GM12892 (cell line): ENCODE measurements at places on chromosomes 5 and 9.

GRCh38 chr9:124471761-124472160 is 21.5 kb downstream of the ADGRD2 start:
- no peak for DNase-seq

DNA sequence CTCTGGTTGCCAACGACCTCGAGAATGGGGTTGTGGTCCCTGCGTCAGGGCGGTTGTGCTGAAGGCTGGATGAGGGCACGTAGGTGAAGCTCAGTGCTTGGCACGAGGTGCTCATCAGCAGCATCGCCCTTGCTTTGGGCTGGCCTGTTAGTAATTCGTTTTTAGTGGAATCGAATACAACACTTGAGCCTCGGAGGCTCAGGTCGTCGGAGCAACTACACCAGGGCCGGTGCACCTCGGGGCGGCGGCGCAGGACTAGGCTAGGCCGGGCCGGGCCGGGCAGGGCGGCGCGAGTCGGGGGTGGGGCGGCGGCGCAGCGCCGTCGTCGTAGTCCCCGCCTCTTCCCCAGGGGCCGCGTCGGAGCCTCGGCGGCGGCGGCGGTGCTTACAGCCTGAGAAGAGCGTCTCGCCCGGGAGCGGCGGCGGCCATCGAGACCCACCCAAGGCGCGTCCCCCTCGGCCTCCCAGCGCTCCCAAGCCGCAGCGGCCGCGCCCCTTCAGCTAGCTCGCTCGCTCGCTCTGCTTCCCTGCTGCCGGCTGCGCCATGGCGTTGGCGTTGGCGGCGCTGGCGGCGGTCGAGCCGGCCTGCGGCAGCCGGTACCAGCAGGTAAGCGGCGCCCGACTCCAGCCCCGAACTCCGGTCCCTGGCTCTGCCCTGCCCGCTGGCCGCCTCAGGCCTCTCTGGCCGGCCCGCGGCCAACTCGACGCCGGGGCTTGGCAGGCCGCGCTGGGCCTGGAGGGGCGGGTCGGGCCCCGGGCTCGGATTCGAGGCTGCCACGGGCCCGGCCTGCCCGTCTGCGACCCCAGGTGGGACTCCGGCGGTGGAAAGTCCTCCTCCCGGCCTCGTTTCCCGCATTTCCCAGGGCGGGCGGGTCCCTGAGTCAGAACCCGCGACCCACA is at the start of gene NDFIP1:
TSS of gene NDFIP1 (plus strand) at position 348 of the 899 bp plus-strand sequence. CDS start at position 544, 196 bp downstream.
- DNase-seq: peak; percentile 54

- DNase-seq: no peak
Measured at GRCh38 chr5:92242170-92242569, 859.1 kb upstream of the ARRDC3 start.

GRCh38 chr5:77844623-77845323 is 68.6 kb upstream of the TBCA start:
- peak; percentile 29 for DNase-seq

GRCh38 chr9:112408275-112408674 is 28.4 kb downstream of the HSDL2 start:
- DNase-seq: no peak

- DNase-seq: no peak
Measured at GRCh38 chr5:11385251-11385900, 518.9 kb downstream of the CTNND2 start.

- no peak for DNase-seq
Measured at GRCh38 chr5:114612406-114612805, 250.5 kb downstream of the KCNN2 start.

DNA sequence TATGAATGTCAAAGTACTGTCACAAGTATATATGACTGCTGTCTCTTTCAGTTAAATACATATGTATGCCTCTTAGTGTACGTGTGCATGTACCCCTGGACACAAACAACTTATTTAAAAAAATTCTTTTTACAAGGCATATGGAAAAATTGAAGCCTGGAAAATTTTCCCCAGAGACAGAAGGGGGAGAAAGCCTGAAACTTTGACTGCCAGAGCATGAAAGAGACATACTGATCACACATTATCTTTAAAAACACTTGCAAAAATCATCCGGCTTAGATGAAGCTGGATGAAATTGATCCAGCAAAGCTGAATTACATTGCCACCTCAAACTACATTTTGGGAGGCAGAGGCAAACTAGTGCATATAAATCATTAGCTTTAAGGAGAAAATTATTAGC is 88.0 kb upstream of the NFIB start:
- no peak for DNase-seq
